ENCODE measurements at places on chromosomes 4 and X.

DNA sequence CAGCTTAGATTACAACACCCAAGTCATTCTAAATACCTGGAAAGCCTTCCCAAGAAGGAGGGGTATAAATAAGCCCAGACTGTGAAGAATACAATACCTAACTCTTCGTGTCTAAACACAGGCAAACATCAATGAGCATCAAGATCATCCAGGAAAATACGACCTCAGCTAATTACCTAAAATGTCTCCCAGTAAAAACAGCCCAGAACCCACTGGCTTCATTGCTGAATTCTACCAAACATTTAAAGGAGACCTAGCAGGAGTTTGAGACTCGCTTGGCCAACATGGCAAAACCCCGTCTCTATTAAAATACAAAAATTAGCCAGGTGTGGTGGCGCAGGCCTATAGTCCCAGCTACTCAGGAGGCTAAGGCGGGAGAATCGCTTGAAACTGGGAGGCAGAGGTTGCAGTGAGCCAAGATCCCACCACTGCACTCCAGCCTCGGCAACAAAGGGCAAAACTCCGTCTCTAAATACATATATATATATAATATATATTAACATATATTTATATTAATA, 19.1 kb upstream of the HSFX4 start:
- DNase-seq: no peak

- DNase-seq: peak; percentile 55
Measured at GRCh38 chrX:65706041-65706828, 38.8 kb downstream of the MSN start.

GRCh38 chrX:31392513-31392912, 320.7 kb upstream of the FTHL17 start:
- DNase-seq: no peak

DNA sequence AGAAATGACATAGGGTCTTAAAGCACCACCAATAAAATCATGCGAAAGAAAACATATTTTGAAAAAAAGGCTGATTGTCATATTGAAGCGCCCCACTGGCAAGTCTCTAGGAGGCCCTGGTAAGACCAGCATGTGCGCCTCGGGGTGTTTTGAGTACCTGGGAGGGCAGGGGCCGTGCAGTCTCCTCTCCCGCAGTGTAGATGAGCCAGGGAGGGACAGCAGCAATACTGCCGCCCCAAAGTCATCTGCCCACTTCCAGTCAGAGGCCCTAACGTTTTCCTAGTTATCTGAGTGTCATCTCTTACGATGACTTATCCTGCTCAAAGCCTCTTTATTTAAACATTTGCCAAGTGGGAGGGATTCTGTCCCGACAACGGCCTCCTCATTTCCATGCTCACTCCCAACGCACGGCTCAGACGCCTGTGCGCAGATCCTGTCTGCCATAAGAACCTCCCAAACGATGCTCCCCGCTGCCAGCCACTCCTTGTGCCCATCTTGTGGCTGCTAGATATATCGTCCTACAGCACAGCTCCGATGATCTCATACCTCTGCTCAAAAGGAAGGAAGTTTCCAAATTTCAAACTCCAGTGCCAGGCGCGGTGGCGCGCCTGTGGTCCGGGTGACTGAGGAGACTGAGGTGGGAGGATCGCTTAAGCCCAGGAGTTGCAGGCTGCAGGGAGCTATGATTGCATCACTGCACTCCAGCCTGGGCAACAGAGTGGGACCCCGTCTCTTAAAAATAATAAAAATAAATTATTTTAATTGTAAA, 17.2 kb upstream of the SCRG1 start:
- no peak for DNase-seq

- DNase-seq: no peak
Measured at GRCh38 chr4:83205760-83206159, 78.8 kb downstream of the COQ2 start.

- no peak for DNase-seq
Measured at GRCh38 chr4:76830964-76831703, 66.8 kb downstream of the SOWAHB start.

GRCh38 chr4:120918788-120919187, 3.7 kb downstream of the PRDM5 start:
- DNase-seq: no peak

GRCh38 chr4:183758061-183758757, 99.1 kb downstream of the TRAPPC11 start:
- DNase-seq: peak; percentile 3

DNA sequence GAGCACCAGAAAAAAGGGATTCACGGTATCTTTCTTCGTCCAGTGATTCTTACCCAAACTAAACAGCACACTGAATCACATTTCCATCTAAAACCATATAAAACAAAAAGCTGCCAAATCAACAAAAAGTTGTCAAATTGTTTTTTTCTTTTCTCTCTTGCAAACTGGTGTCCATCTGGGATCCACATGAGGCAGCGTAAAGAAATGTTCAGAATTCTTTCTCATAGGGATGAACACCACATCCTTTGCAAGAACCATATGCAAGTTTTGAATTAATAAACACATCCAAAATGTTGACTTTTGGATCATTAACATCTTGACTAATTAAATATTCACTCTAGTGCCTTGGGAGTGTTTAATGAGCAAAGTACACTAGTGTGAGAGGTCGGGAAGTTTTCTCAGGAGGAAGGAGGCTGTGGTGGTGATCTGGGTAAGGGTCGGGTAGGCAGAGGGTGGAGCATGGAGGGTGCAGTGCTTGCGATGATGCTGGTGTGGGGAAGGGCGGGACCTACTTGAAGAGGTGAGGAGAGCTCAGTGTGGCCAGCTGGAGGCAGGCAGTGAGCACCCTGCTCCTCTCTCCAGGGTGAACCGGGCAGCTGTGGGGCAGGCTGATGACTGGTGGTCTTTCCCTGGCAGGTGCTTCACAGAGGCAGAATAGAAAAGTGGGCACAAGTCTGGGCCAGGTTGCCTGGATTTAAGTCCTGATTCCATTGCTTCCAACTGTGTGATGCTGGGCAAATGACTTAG, 72.8 kb downstream of the NSUN7 start:
- no peak for DNase-seq

- peak; percentile 13 for DNase-seq
Measured at GRCh38 chrX:1449036-1449822, 3.5 kb downstream of the ASMTL start.

DNA sequence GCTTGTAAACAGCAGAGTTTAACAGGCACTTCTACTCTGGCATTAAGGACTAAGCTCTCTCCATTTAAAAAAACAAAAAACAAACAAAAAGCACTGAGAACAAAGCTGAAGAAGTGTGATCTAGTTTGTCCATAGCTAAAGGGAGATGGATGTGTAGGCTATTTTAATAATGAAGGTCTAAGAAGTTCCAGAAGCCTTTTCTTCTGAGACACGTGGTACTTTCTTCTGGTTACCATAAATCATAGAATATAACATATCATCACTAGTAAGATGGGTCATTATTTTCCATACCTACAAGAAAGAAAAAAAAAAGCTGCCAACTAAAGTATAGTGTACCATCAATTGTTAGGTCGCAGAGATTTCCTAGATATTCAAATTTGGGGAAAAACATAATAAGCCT, 722 bp upstream of the NBDY start:
- DNase-seq: no peak

GRCh38 chrX:3166670-3167455, 125.6 kb downstream of the ARSF start:
- DNase-seq: no peak

GRCh38 chr4:26931966-26932365, 71.3 kb downstream of the STIM2 start:
- no peak for DNase-seq

GRCh38 chr4:112840061-112840460, 203.1 kb downstream of the LARP7 start:
- DNase-seq: no peak

GRCh38 chr4:18109676-18110075, 88.1 kb upstream of the LCORL start:
- no peak for DNase-seq

GRCh38 chr4:154254999-154255398, 236.6 kb downstream of the DCHS2 start:
- DNase-seq: no peak

DNA sequence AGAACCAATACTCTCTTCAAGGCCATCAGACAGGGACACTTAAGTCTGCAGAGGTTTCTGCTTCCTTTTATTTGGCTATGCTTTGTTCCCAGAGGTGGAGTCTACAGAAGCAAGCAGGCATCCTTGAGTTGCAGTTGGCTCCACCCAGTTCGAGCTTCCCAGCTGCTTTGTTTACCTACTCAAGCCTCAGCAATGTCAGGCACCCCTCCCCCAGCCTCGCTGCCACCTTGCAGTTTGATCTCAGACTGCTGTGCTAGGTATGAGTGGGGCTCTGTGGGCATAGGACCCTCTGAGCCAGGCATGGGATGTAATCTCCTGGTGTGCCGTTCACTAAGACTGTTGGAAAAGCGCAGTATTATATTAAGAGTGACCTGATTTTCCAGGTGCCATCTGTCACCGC, 12.6 kb upstream of the UGT2B15 start:
- DNase-seq: no peak

GRCh38 chr4:187059021-187059420, 335.4 kb upstream of the FAT1 start:
- DNase-seq: no peak

GRCh38 chrX:29044423-29045184, 457.4 kb downstream of the IL1RAPL1 start:
- DNase-seq: no peak

DNA sequence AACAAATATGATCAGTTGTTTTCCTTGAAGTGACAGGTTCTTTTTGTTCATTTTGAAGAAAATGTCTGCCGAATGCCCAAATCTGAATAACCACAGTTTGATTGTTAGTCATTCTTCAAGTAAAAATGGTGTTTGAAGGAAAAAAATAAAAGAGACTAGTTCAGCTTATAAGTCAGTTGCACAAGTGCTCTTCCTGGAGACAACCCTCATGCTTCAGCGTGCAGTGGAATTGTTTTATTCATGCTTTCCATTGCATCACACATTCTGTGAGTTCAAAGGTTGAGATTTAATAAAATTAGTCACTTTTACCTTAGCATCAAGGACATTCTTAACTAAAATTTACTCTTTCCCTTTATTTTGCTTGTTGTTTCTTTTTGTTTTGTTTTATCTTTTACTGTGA, 404.9 kb downstream of the ZNF674 start:
- no peak for DNase-seq

DNA sequence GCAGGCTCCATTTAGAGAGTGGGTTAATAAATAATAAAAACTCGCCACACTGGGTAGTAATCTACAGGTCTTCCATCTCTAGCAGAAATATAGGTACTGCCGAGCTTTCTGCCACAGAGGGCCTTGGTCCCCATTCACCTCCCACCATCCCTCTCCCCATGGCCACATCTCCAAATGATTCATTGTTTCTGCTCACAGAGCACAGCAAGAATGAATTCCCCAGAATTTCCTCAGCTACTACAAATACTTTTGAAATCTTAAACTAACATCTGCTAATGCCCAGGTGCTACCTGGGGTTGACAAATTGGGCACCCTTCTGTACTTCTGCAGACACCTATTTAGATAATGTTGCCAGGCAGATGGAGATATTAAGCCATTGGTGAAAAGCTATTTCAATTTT, 5.1 kb downstream of the PHEX start:
- DNase-seq: peak; percentile 9

GRCh38 chr4:83536362-83537272, 709 bp downstream of the GPAT3 start:
- DNase-seq: peak; percentile 22

- DNase-seq: no peak
Measured at GRCh38 chr4:173522951-173523395, 7.1 kb downstream of the HAND2 start.

DNA sequence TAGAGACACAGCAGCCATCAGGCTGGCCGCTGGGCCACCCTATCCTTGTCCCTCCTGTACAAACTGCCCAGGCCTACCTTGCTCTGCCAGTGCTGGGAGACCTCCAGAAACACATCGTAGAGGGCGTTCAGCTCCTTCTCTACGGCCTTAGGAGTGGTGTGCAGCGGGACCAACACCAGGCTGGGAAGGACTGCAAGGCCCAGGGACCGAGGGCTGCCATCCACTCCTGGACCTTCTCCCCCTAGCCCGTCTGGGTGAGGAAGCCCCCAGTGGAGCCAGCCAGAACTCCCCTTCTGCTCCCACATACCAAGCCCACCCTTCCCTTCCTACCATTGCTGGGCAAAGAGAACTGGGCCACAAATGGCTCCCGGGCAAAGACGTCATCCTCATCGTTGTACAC, 5.0 kb downstream of the RPL10 start:
- no peak for DNase-seq

DNA sequence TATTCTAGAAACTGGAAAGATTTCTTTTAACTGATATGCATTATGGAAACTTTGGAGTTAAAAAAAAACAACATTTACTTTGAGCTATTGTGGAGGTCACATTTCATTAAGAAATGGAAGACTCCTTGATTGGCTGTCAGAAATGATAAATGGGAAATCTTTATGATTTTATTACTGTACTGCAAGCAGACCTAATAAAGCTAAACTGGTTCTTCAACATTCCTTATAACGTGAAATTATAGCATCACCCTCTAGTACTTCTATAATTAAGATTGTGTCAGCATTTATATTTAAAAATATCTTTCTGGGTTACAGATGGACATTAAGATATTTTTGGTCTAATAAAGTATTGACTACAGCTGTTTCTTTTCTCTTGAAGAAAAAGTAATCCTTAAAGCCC, 213.8 kb upstream of the PACRGL start:
- no peak for DNase-seq

DNA sequence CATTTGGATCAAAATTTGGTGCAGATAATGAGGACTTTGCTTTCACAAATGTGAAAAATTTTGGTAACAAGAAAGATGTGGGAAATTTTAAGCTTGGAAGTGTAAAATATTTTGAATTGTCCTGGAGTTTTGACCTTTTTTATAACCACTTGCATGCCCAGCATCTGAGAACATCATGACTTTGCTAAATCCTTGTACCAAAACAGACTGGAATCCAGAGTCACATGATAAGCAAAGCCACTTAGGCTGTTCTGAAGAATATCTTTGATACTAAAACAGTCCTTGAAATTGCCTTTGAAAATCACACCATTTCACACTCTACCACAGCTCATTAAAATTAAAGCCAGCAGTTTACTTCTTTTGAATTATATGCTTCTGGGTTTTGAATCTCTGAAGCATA, 2.5 kb upstream of the PPM1K start:
- no peak for DNase-seq

- no peak for DNase-seq
Measured at GRCh38 chr4:28479666-28480065, 1619.0 kb downstream of the STIM2 start.

DNA sequence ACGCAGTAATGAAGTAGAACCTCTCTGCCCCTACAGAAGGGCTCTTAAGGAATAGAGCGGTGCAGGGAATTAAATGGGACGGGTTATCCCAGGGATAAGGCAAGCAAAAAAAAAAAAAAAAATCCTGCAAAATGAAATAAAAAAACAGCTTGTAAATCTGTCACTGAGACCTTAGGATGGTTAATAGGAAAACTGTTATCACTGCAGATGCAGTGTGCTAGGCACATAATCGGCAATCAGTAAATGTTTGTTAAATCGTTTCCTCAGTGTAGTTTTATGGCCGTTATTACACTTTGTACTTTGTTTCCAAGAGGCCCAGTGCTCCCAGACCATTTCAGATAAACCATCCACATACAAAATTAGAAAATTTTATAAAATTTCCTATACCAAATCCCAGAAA, 1.0 kb downstream of the HNRNPH2 start:
- no peak for DNase-seq
